ENCODE measurements at places on chromosomes 5 and 9.

- no peak for DNase-seq
These were observed 86.1 kb upstream of the LRRTM2 start for GRCh38 chr5:138961221-138961620.

DNA sequence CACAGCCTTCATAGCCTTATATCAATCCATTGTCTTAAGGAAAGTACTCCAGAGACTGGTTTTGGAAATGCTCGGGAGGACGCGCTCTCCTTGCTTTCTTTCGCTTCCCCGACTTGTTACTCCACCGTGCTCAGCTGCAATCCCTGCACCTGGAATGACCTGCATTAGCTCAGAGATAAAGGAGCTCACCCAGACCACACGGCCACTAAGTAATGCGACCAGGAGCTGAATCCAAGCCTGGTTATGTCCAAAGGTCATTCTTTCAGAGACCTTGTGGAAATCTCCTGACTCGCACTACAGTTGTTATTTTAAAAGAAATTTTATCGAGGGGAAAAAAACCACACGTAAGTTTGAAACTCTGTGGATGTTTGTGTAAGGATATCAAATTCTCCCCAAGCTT lies 135.3 kb upstream of the DPYSL3 start:
- no peak for DNase-seq

- no peak for DNase-seq
These were observed 122.8 kb downstream of the STARD4 start for GRCh38 chr5:111389390-111390082.

DNA sequence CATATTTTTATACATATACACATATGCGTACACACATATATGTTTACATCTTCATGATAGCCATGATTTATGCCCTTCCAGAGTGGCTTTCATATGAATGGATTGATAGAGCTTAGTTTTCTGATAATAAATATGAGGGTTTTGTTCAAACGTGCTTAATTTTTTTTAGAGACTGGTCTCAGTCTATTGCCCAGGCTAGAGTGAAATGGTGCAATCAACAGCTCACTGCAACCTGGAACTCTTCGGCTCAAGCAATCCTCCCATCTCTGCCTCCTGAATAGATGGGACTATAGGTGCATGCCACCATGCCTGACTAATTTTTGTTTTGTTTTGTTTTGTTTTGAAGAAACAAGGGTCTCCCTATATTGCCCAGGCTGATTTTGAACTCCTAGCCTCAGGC lies 48.6 kb upstream of the ZSWIM6 start:
- DNase-seq = no peak

GRCh38 chr5:156929366-156929948 lies 33.6 kb downstream of the TIMD4 start:
- DNase-seq = no peak

DNA sequence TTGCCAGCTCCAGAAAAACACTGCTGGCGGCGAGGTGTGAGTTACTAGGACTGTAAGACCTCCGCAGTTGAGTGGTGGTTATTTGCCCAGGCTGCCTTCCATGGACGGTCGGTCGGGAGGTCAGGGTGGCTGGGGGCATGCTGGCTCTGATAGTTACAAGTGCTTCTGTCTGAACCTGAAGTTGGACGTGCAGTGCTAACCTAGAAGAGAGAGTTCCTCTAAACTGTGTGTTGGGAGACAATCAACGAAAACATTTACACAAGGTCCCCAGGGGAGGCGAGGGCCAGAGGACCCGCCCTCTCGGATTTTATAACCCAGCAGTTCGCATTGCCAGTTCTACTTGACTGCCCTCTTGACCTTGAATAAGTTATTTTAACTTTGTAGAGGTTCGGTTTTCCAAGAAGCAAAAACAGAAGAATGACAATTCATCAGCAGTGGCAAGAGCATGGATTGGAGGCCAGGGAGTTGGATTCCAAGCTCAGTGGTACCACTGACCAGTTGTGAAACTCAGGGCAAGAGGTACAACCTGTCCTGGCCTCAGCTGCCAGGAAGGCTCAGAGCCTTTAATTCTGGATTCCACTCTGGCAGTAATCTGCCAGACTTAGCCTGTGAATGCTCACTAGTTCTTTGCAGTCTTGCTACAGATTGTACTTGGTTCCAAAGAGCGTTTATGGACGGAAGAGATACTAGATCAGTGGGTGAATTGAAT lies 28.7 kb upstream of the PDE8B start:
- no peak for DNase-seq

DNA sequence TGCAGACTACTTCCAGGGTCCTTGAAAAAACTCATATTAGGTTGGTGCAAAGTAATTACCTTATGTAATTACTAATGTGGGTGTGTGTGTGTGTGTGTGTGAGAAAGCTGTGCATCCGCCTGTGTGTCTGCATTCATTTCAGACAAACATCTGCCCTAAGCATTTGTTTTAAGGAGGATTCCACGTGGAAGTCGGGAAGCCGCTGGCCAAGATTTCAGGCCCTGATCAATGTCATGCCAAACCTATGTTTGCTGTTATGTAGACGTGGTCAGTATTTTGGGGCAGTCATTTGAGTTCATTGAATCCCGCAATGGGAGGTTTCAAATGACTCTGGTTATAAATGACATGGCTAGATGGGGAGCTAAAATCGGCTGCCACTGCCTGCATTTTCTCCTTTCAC lies 33.6 kb upstream of the BASP1 start:
- no peak for DNase-seq

DNA sequence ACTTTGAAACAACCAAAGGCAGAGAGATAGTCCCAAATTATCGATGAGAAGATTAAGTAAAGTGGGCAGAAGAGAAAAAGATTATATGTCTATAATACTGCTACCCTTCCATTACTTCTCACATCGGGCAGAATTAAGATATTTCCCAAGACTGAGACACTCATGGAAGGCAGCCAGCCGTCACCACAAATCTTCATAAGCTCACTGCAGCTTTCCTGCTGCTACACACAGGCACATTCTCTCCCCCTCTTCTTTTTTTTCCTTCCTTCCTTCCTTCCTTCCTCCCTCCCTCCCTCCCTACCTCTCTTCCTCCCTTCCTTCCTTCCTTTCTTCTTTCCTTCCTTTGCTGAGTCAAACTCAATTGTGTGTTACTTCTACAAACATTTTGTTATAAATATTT lies 58.7 kb upstream of the SPATA31C2 start:
- DNase-seq = no peak

Data from cortex of kidney (tissue), 1 donor.